ENCODE measurements at places on chromosomes 4 and X. TPM values are rescaled to one million over a fixed set of nuclear protein-coding genes. Genes with fewer than 3 reads are reported as not detected.

Gene EXOSC9
- 96.1 TPM for total RNA-seq

Gene COX7B2
- not detected for total RNA-seq

Gene TRAM1L1
- total RNA-seq = not detected

Gene AREG
- total RNA-seq = not detected

Gene SCRG1
- not detected for total RNA-seq

Gene FAT4
- not detected for total RNA-seq

Gene NALF2
- 0.26 TPM for total RNA-seq

Gene CBLL2
- not detected for total RNA-seq

Gene H2BW2
- total RNA-seq = not detected

Gene EPGN
- not detected for total RNA-seq

Gene L1CAM
- 0.16 TPM for total RNA-seq
